Epithelial cell of prostate (primary cell): ENCODE measurements at places on chromosomes 16 and 17.

- DNase-seq, result no peak
Measured at GRCh38 chr16:28091656-28092055, 28.1 kb upstream of the GSG1L start.

GRCh38 chr17:1179818-1180742 is at the start of gene ABR:
TSS of gene ABR (minus strand) at chr17:1179981. CDS start at chr17:1179727, 254 bp downstream.
- no peak for DNase-seq

- DNase-seq, result no peak
Measured at GRCh38 chr17:29996458-29996857, 55.0 kb downstream of the EFCAB5 start.

- no peak for DNase-seq
Measured at GRCh38 chr17:81030741-81031565, 4.0 kb upstream of the BAIAP2 start.
